Pons (tissue), 1 donor: ENCODE measurements at places on chromosomes 4 and X.

- no peak for DNase-seq
These were observed 110.0 kb upstream of the IGFBP7 start for GRCh38 chr4:57220172-57220571.

DNA sequence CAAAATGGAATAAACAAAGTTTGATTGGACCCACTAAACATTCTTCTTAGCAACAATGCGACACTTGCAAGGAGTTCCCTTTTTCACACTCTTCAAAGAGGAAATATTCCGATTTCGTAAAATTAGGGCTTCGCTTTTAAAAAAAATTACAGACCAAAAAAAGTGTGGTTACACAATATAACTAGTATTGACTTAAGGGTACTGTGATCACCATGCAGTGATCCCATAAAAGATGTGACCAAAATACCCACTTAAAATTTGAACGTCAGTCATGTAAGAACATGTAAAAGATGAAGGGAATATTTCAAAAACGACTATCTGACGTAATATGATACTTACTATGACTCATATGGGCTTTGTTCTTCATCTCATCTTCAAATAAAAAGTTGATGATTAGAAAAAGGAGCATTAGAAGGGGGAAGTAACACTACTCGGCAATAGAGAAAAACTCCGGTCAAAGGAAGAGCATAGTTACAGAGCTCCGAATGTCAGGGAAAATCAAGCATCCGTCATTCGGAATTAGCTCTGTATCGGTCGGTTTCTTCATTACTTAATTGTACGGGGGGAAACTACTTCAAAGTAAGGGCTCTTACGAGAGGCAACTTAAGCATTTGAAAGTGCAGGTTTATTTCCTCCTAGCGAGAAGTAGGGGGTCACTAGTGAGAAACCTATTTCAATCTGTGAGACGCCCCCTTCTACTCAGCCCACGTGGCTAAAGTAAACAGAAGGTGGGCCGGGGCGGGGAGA is 1.3 kb upstream of the TET2 start:
- DNase-seq, result peak; percentile 58

DNA sequence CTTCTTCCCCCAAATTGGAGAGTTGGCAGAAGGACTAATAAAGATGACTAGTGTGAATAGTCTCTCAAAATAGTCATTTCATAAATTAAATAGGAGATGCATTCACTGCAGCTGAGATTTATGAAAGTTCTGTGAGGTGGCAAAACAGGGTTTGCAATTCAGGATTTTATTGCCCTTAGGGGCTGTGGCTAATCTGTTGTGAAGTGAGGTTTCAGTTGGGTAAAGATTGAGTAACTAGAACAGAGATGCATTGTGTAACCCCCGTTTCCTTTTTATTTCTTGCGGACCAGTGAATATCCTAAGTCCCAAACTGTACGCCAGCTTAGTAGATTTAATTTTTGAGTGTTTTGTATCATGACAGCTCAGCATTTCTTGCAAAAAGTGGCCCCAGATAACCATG is 16.2 kb upstream of the SCRG1 start:
- DNase-seq, result peak; percentile 49

DNA sequence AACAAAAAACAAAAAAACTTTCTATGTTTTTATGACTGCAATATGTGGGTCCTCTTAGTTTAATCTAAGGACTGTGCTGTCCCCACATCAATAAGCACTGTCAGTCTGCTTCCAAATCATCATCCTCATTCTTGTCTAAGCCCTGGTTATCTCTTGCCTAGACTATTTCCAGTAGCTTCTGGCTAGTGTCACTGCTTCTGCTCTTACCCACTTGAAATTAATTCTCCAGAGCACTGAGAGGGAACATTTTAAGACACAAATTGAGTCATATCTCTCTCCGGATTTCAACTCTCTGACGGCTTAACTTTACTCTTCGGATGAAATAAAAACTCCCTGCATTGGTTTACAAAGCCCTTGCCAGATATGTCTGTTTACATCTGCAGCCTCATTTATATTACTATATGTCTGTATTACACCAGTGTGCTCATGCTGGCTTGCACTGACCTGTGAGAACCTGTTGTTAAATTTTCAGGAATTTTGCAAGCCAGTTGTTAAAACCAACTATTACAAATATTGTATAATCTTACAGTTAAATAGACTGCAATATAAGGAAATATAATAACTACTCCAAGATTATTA is 345.9 kb downstream of the ADGRL3 start:
- no peak for DNase-seq

DNA sequence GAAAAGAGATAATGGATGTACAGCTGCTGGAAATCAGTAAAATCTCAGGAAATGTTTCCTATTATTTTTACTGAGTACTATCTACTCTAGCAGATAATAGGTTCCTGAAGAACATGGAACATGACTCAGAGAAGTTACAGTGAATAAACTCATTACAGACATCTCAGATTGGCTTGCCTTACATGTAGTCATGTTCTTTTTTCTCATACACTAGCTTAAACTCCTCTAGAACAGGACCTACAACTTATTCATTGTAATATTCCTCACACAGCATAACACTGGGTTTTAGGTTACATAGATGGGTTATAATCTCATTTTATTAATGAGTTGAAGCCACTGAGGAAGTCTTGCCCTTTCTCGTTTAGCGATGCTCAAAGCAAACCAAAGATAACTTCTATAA is 86.9 kb upstream of the BMP2K start:
- no peak for DNase-seq

DNA sequence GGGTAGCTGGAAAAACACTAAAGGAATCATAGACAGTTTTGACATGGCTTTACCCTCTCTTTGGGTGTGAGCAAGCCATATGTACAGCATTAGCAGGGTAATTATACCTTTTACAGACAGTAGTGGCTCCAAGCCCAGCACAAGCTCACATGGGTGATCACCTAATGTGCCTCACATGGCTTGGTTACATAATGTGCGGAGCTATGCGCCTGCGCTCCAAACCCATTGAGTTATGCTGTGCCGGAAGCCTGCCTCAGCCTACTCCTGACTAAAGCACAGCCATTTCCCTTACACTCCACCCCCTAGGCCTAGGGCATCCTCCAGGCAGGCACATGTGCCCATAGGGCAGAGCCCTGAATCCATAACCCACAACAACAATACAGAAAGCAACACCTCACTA is 6.5 kb upstream of the TSPAN5 start:
- DNase-seq, result no peak

DNA sequence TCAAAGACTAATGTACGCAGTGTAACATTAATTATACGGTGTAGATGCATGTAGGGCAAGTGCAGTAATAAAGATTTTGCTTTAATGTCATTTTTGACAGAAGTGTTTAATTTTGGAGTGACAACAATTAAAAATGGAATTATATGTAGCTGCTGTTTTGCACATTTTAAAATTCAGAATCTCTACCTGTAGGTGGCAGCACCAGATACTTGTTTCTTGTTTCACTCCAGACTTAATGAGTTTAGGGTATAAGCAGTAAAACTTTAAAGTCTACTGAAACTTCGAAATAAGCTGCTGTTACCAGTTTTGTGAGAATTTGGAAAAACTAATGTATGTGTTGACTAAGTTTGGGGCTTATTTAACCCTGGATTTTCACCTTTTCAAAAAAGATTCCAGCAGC is 144.9 kb downstream of the POLA1 start:
- peak; percentile 38 for DNase-seq

GRCh38 chr4:105815701-105816100 is 79.6 kb upstream of the NPNT start:
- no peak for DNase-seq

GRCh38 chrX:76420237-76420636 is 7.3 kb upstream of the MAGEE1 start:
- no peak for DNase-seq

- no peak for DNase-seq
These were observed 102.3 kb upstream of the PCDH7 start for GRCh38 chr4:30617836-30618235.

GRCh38 chr4:132386130-132386529 is 763.0 kb upstream of the PCDH10 start:
- DNase-seq, result no peak

- no peak for DNase-seq
These were observed 64.3 kb upstream of the MAGEB16 start for GRCh38 chrX:35733879-35734278.

DNA sequence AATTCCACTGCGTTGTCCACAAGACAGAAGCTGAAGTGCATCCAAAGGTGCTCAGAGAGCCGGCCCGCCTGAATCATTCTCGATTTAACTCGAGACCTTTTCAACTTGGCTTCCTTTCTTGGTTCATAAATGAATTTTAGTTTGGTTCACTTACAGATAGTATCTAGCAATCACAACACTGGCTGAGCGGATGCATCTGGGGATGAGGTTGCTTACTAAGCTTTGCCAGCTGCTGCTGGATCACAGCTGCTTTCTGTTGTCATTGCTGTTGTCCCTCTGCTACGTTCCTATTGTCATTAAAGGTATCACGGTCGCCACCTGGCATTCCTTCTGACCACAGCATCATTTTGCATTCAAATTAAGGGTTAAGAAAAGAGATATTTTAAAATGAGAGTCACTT is 115.5 kb downstream of the NFKB1 start:
- DNase-seq, result no peak

DNA sequence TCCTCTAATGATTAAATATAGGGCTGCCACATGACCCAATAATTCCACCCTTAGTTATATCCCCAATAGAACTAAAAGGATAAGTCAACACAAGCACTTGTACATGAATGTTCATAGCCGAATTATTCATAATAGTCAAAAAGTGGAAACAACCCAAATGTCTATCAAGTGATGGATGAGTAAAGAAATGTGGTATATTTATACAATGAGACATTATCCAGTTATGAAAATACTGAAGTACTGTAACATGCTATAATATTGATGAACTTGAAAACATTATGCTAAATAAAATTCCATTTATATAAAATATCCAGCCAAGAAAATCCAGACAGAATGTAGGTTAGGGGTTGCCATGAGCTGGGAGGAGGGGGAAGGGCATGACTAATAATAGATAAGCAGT is 436.7 kb upstream of the AADAT start:
- DNase-seq, result no peak

DNA sequence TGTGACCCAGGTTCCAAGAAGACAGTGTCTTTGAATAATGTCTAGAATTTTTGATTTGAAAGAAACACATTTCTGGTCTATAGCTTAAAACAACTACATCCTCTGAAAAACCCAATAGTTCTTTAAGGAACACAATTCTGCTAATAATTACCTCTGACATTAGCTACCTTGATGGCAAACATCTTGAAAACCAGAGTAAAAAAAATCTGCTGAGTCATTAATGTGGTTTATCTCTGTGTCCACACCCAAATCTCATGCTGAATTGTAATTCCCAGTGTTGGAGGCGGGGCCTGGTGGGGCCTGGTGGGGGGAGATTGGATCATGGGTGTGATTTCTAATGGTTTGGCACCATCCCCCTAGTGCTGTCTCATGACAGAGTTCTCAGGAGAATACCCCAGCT is 1233.8 kb downstream of the NLGN4X start:
- DNase-seq, result no peak

- no peak for DNase-seq
These were observed 875.5 kb upstream of the INTU start for GRCh38 chr4:126757219-126757618.

- DNase-seq, result no peak
These were observed 165.2 kb downstream of the CORIN start for GRCh38 chr4:47672696-47673095.
